ENCODE measurements at places on chromosomes 7 and 10. TPM values are rescaled to one million over a fixed set of nuclear protein-coding genes. Genes with fewer than 3 reads are reported as not detected.

LSM5 gene
- 50.5 TPM for total RNA-seq

HABP2 gene
- not detected for total RNA-seq

DNA sequence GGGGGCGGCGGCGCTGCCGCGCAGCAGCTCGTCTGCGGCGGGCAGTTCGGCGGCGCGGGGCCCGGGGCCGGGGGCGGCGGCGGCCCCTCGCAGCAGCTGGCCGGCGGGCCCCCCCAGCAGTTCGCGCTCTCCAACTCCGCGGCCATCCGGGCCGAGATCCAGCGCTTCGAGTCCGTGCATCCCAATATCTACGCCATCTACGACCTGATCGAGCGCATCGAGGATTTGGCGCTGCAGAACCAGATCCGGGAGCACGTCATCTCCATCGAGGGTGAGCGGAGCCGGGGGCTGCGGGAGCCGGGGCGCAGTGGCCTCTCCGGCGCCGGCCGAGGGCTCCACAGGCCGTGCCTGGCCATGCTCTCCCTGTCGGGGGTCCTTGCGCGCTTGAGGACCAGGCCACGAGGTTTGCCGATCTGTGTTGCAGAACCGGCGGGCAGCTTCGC is 548 bp downstream of the AGAP3 start:
- no peak for DNase-seq

CPN1 gene
- total RNA-seq: not detected

GRCh38 chr10:1086787-1087186 is 30.6 kb downstream of the WDR37 start:
- no peak for DNase-seq

CYP26A1 gene
- 0.64 TPM for total RNA-seq

OR9A2 gene
- not detected for total RNA-seq
